ENCODE measurements at places on chromosomes 7 and 10. TPM values are rescaled to one million over a fixed set of nuclear protein-coding genes. Genes with fewer than 3 reads are reported as not detected.

The TFR2 gene
- total RNA-seq, result 2.6 TPM

The SPDYE1 gene
- not detected for total RNA-seq

The OPALIN gene
- total RNA-seq, result not detected

The COL13A1 gene
- 0.27 TPM for total RNA-seq

The AGR3 gene
- total RNA-seq, result not detected

The NEUROD6 gene
- not detected for total RNA-seq

The TAS2R3 gene
- not detected for total RNA-seq

The AKR1C8 gene
- 0.49 TPM for total RNA-seq

Data from A549 treated with DMSO at 1 μM for 4 hours (cell line).